Midbrain (tissue), 1 donor: ENCODE measurements at places on chromosomes 16 and 17.

DNA sequence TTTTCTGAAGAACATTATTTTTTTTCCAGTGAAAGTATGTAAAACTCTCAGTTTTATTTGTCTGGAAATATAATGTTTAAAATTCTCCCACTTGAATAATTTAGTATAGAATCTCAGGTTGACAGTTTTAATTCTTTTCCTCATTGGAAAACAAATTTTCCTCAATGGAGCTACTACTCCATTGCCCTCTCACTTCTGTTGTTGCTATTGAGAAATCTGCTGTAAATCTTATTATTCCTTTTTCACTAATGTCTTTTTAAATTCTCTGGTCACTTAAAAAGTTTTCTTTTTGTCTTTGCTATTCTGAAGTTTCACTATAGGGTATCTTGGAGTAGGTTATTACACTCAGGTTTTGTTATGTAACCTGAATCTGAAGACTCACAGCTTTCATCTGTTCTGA, 216.1 kb upstream of the PMFBP1 start:
- no peak for DNase-seq

- peak; percentile 13 for DNase-seq
Observed at GRCh38 chr17:48457080-48457836, 27.2 kb upstream of the SKAP1 start.

DNA sequence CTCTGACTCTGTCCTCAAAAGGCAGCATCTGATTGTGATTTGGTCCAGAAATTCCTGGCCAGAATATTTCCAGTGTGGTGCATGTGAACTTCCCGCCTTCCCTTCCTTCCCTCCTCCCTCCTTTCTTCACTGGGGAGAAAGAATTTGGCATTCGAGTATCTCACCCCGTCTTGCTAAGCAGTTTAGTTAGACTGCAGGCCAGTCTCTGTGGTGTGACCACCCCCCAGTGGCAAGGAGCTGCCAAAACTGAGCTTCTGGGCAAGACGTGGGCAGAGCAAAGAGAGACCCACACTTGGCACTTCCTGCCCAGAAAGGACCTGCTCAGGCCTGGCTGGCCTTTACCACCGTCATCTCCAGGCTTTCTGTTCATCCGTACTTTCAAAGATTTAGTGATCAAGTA, 36.4 kb downstream of the SNX20 start:
- peak; percentile 39 for DNase-seq

DNA sequence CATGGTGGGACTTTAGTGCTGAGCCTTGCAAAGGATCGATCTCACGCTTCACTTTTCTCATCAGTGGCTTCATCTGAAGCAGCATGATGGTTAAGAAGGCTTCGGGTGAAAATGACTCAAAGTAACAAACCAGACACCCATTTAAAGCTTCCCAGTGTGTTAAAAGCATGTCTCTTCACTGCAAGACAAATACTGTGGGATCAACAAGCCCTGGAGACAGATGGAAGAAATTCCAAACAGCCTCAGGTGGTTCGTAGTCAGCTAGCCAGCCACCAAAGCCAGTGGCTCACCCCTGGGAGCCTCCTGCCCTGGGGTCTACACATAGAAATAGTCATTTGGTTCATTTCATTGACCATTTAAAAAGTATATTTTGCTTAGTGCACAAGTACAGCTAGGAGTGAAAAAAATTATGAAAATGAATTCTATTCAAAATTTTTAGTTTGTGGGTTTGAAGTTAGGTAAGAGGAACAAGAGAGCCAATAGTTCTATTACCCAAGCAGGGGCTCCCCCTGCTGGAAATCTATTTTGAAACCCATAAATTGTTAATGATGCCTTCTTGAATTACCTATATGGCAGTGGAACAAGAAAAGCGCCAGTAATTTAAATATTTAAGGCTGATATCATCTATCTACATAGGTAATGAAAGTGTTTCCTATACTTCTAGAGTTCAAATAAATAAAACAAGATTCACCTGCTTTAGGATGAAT, 51.6 kb downstream of the PMP22 start:
- peak; percentile 5 for DNase-seq

DNA sequence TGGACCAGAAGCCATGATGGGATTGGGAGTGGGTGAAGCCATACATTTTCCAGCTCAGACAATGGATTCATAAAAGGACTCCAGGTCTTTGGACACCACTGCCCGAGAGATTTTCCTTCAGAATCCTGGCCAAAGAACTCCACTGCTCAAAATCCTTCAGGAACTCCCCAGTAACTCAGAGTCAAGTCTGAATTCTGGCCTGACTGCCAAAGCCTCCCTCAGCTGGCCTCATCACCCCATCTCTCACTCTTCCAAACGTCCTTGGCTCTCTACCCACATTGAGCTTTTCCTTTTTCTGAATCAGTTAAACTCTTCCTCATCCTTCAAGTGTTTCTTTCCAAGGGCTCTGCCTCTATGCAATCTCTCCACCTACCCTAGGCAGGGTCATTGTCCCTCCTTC, 1.2 kb upstream of the SEPTIN1 start:
- DNase-seq: no peak

DNA sequence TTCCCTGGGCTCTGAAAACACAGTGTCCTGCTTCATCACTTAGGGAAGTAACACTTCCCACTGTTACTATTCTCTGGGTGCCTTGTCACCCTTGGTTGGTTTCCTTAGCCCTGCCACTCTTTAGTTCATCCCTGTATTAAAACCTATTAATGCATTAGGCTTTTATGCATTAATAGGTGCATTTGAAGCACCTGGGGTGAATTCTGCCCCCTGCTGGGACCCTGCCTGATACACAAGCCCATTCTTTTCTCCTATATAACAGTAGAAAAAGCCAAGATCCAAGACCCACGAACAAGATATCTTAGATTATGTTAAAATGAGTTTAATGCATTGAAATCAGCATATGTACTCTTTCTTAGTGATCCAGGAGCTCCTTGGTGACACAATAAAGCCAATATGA, 235.7 kb downstream of the PMP22 start:
- no peak for DNase-seq

DNA sequence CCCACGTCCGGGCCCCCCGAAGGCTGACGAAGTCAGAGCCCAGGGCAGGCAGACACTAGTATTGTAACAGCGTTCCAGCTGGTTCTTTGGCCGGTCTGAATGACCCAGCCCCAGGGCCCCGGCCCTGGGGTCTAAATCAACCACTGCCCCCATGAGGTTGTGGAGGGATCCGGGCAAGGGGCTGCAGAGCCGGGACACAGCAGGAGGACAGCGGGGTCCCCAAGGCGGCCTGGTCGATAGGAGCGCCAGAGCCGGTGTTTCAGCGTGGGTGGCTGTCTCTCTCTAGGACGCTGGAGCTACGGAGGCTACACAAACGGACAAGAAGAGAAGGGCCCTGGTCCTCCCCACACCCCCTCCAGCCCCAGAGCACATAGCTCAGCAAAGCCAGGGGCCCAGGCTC, 101.8 kb downstream of the RBFOX3 start:
- DNase-seq: no peak

- no peak for DNase-seq
Observed at GRCh38 chr16:77868478-77868877, 80.1 kb downstream of the VAT1L start.
